ENCODE measurements at places on chromosomes 5 and 9. TPM values are rescaled to one million over a fixed set of nuclear protein-coding genes. Genes with fewer than 3 reads are reported as not detected.

- H3K27me3 ChIP-seq: no peaks in the 10 kb centered on the region
- DNase-seq: no peak
- no peak overlapping the region for H3K27ac ChIP-seq
- peaks cover 10% of the 10 kb centered on the region for H3K4me1 ChIP-seq
- no peak overlapping the region for H3K4me3 ChIP-seq
Observed at GRCh38 chr9:92642564-92642963, 27.4 kb downstream of the IPPK start.

GRCh38 chr5:4130819-4131218 lies 535.2 kb downstream of the IRX1 start:
- H3K4me1 ChIP-seq: no peaks in the 10 kb centered on the region
- no peak overlapping the region for H3K27ac ChIP-seq
- H3K4me3 ChIP-seq: no peak overlapping the region
- no peaks in the 10 kb centered on the region for H3K27me3 ChIP-seq
- H3K36me3 ChIP-seq: no peaks in the 10 kb centered on the region

DNA sequence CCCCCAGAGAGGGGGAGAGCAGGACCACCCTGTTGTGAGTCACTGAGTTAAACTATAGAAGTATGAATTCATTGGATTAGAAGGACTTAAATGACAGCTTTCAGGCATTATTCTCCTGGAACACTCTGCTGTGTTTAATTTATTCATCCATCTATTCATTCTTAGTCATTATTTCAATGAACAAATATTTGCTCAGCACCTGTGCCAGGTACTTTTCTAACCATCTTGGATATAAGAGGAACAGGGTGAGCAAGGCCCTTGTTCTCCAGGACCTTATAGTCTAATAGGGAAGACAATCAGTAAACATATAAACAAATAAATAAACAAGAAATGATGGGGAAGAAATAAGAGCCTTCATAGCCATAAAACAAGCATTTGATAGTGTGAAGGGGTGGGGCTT lies 483.9 kb upstream of the BRINP1 start:
- H3K27me3 ChIP-seq: no peaks in the 10 kb centered on the region
- DNase-seq: no peak
- no peak overlapping the region for H3K27ac ChIP-seq
- H3K36me3 ChIP-seq: no peaks in the 10 kb centered on the region

DNA sequence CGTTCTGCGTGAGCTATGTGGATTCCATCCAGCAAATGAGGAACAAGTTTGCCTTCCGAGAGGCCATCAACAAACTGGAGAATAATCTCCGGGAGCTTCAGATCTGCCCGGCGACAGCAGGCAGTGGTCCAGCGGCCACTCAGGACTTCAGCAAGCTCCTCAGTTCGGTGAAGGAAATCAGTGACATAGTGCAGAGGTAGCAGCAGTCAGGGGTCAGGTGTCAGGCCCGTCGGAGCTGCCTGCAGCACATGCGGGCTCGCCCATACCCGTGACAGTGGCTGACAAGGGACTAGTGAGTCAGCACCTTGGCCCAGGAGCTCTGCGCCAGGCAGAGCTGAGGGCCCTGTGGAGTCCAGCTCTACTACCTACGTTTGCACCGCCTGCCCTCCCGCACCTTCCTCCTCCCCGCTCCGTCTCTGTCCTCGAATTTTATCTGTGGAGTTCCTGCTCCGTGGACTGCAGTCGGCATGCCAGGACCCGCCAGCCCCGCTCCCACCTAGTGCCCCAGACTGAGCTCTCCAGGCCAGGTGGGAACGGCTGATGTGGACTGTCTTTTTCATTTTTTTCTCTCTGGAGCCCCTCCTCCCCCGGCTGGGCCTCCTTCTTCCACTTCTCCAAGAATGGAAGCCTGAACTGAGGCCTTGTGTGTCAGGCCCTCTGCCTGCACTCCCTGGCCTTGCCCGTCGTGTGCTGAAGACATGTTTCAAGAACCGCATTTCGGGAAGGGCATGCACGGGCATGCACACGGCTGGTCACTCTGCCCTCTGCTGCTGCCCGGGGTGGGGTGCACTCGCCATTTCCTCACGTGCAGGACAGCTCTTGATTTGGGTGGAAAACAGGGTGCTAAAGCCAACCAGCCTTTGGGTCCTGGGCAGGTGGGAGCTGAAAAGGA lies 10.9 kb downstream of the QRFP start:
- DNase-seq: no peak
- H3K4me3 ChIP-seq: no peak overlapping the region
- H3K27ac ChIP-seq: no peak overlapping the region
- peaks cover 11% of the 10 kb centered on the region for H3K36me3 ChIP-seq
- no peaks in the 10 kb centered on the region for H3K27me3 ChIP-seq

- H3K4me1 ChIP-seq: no peaks in the 10 kb centered on the region
- DNase-seq: no peak
- peaks cover 14% of the 10 kb centered on the region for H3K27me3 ChIP-seq
- no peak overlapping the region for H3K27ac ChIP-seq
- no peak overlapping the region for H3K4me3 ChIP-seq
Observed at GRCh38 chr9:20074291-20074690, 285.5 kb upstream of the SLC24A2 start.

GRCh38 chr9:98989036-98990000 lies 45.6 kb downstream of the COL15A1 start:
- H3K27me3 ChIP-seq: peaks cover 4% of the 10 kb centered on the region
- H3K27ac ChIP-seq: no peak overlapping the region
- peaks cover 8% of the 10 kb centered on the region for H3K4me1 ChIP-seq
- H3K36me3 ChIP-seq: no peaks in the 10 kb centered on the region

DNA sequence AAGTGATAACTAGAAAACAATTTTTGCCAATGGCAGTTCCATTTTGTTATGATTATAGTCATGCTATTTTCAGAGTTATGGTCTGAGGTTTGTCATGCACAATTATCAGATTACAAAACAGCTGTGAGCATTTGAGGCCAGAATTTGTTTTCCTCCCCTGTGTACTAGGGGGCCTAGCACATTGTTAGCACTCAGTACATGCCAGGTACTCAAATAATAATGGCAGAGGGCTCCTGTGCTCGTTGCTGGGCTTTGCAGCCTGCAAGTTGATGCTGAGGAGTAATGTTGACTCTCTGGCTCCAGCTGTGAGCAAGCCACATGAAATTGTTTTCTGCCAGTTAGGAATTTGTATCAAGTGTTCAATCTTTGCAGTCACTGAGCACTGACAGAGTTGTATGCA lies 6.9 kb downstream of the DNAI1 start:
- H3K27ac ChIP-seq: no peak overlapping the region
- no peaks in the 10 kb centered on the region for H3K36me3 ChIP-seq
- H3K4me3 ChIP-seq: no peak overlapping the region
- peaks cover 15% of the 10 kb centered on the region for H3K27me3 ChIP-seq
- DNase-seq: no peak
- peaks cover 9% of the 10 kb centered on the region for H3K4me1 ChIP-seq

DNA sequence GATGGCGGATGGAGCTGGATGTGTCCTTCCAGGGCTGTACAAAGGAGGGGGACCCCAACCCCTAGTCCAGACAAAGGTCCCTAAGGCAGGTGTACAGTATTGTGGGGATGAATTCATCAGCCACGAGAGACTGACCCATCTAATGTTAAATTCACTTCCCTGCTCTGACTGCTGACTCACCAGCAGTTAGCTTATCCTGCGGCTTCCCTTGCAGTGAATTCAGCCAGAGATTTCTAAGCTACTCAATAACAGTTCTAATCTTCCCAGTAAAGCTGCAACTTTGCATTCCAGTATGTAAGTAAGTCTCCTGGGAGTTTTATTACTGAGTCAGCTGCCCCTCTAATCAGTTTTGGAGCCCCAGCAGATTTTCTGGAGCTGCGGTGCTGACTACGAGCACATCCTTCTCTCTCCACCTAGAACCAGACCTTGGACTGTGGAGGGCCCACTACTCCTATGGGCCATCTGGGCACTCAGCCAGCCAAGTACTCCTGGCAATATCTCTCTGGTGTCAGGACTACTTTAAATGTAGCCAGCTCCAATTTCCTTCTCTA lies 16.1 kb downstream of the B4GALT1 start:
- peaks cover 60% of the 10 kb centered on the region for H3K4me1 ChIP-seq
- no peak for DNase-seq
- H3K36me3 ChIP-seq: peaks cover 28% of the 10 kb centered on the region
- no peak overlapping the region for H3K27ac ChIP-seq
- H3K4me3 ChIP-seq: no peak overlapping the region

DNA sequence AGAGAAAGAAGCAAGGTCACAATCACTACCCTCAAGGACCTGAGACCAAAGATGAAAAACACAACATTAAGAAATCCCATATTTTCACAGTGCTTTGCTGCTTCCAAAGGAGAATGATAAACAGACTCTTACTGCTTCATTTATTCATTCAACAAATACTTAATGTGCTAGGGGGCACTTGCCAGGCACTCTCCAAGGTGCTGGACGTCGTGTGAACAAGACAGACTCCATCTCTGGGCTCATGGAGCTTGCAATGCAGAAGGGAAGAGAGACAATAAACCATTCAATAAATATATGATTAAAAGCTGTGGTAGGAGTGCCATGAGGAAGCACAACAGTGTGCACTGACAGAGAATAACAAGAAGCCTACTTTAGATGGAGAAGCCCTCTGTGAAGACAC lies 327.7 kb downstream of the CDK5RAP2 start:
- H3K4me3 ChIP-seq: no peak overlapping the region
- H3K27ac ChIP-seq: no peak overlapping the region
- no peak for DNase-seq
- no peaks in the 10 kb centered on the region for H3K36me3 ChIP-seq

DNA sequence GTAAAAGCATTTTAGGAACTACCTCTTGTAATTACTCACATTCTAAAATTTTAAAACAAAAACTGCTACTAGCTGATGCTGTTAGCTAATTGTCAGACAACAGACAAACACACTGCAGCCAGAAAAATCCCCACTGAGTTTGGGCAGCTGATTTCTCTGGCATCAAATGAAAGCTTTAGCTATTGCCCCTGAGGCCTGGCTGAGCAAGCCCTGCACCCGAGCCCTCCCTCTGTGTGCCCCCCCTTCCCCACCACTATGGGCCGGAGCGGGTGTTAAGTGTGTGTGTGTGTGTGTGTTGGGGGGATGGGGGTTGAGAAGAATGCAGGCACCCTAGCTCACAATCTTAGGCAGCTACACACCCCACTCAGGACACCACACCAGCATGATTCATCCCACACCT lies 2.4 kb downstream of the NEUROG1 start:
- H3K36me3 ChIP-seq: no peaks in the 10 kb centered on the region
- H3K4me3 ChIP-seq: no peak overlapping the region
- H3K27ac ChIP-seq: no peak overlapping the region
- peaks cover 73% of the 10 kb centered on the region for H3K27me3 ChIP-seq
- no peak for DNase-seq
- peaks cover 4% of the 10 kb centered on the region for H3K4me1 ChIP-seq

DNA sequence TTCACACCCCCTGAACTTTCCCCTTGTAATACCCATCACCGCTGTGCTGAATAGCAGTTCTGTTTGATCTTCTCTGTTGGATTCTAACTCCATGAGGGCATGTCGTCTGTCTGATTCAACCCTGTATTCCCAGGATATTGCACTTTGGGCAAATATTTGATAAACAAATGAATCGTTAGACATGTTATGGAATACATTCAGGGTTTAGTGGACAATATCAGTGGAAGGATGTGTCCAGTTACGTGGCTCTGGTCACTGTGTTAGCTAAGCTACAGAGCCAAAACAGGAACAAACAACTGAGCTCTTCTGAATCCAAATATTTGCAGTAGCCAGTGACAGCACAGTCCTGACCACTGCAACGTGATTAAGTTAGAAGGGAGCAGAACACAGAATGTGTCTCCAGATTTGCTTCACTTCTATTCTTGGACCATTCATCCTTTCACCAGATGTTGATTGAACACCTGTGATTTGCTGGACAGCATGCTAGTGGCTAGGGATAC lies 13.2 kb downstream of the ANGPTL2 start:
- no peak overlapping the region for H3K4me3 ChIP-seq
- no peak overlapping the region for H3K27ac ChIP-seq
- H3K27me3 ChIP-seq: peaks cover 15% of the 10 kb centered on the region
- H3K36me3 ChIP-seq: no peaks in the 10 kb centered on the region
- H3K4me1 ChIP-seq: no peaks in the 10 kb centered on the region

GRCh38 chr9:94806307-94806893 lies 79.9 kb downstream of the AOPEP start:
- peaks cover 2% of the 10 kb centered on the region for H3K27me3 ChIP-seq
- no peak overlapping the region for H3K27ac ChIP-seq
- no peak overlapping the region for H3K4me3 ChIP-seq
- H3K36me3 ChIP-seq: peaks cover 13% of the 10 kb centered on the region
- no peak for DNase-seq
- H3K4me1 ChIP-seq: peaks cover 22% of the 10 kb centered on the region

The TMEM215 gene
- not detected for total RNA-seq

The FYB1 gene
- total RNA-seq: 66.4 TPM

The FOXD4L6 gene
- total RNA-seq: 0.18 TPM

The DIRAS2 gene
- not detected for total RNA-seq

The GNA14 gene
- 0.09 TPM for total RNA-seq
